Fibroblast of lung (primary cell): ENCODE measurements at places on chromosomes 5 and 9.

- no peaks in the 10 kb centered on the region for H3K4me1 ChIP-seq
- no peaks in the 10 kb centered on the region for H3K27me3 ChIP-seq
- H3K4me3 ChIP-seq: no peak overlapping the region
- H3K27ac ChIP-seq: no peak overlapping the region
- no peak for DNase-seq
- H3K36me3 ChIP-seq: no peaks in the 10 kb centered on the region
Observed at GRCh38 chr9:15617782-15618181, 64.9 kb downstream of the CCDC171 start.

GRCh38 chr5:58849921-58850667 is 267.2 kb downstream of the RAB3C start:
- no peaks in the 10 kb centered on the region for H3K36me3 ChIP-seq
- no peaks in the 10 kb centered on the region for H3K27me3 ChIP-seq
- no peaks in the 10 kb centered on the region for H3K4me1 ChIP-seq

DNA sequence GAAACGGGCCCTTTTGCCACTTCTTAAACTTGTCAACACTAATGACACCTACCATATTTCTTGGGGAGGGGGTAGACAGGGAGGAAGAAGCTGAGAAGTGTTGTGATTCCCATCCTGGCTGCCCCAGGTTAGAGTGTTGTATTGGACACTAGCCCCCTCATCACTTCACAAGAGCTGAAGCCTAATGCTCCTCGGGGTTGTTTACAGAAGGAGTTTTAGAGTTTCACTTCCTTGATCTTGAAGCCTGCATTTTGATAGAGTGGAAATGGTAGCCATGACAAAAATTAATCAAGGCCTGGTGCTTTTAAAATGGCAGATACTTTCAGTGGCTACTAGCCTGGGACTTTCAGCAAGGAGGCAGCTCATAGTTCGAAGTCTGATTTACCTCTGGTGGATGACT is 11.0 kb upstream of the FAM120AOS start:
- no peaks in the 10 kb centered on the region for H3K27me3 ChIP-seq
- peaks cover 5% of the 10 kb centered on the region for H3K4me1 ChIP-seq
- no peak for DNase-seq

GRCh38 chr5:139171779-139172404 is 26.3 kb downstream of the SIL1 start:
- H3K27ac ChIP-seq: no peak overlapping the region
- no peaks in the 10 kb centered on the region for H3K36me3 ChIP-seq
- DNase-seq: no peak
- no peak overlapping the region for H3K4me3 ChIP-seq
- H3K27me3 ChIP-seq: no peaks in the 10 kb centered on the region
- no peaks in the 10 kb centered on the region for H3K4me1 ChIP-seq

DNA sequence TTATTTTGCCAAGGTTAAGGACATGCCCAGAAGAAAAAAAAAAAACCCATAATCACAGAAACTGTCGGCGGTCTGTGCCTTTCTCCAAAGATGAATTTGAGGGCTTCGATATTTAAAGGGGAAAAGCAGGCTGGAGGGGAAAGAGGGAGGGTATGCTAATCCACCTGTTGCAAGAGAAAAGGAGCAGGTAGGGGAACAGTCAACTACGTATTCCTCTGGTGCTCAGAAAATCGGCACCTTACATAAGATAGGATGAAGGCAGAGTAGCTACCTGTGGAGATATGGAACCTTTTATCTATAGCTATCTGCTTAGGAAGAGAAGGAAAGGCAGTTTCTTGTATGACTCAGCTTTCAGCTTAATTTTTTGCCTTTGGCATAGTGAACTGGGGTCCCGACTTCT is 77.7 kb downstream of the PTCD2 start:
- DNase-seq: no peak
- H3K27me3 ChIP-seq: no peaks in the 10 kb centered on the region
- H3K36me3 ChIP-seq: no peaks in the 10 kb centered on the region
- H3K4me3 ChIP-seq: no peak overlapping the region
- no peak overlapping the region for H3K27ac ChIP-seq

DNA sequence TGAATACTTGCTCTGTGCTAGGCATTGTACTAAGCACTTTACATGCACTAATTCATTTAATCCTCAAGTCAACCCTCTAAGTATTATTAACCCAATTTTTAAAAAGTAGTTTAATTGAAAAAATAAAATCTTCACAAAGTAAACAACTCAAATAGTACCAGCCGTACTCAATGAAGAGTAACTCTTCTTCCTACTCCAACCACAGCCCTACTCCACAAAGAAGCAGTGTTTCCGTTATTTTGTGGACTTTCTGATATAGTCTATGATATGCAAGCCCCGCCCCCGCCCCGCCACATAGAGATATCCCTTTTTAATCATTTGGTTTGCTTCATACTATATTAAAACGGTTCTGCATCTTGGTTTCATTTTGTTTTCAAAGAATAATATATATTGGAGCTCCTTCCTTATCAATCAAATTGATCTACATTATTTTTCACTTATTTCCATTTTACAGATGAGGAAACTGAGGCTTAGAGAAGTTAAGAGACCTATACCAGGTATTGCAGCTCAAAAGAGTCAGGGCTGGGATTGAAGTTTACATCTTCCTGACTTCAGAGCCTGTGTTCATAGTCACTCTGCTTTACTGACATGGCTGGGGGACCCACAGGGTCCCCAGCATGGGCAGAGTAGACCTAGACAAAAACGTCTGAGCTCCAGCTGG is 78.6 kb downstream of the PCDH1 start:
- H3K36me3 ChIP-seq: no peaks in the 10 kb centered on the region
- no peak overlapping the region for H3K4me3 ChIP-seq
- no peak overlapping the region for H3K27ac ChIP-seq
- H3K27me3 ChIP-seq: peaks cover 10% of the 10 kb centered on the region
